ENCODE measurements at places on chromosomes 16 and 17.

GRCh38 chr17:75267153-75267410 lies 3.9 kb downstream of the MIF4GD start:
- no peak for ATAC-seq

- ATAC-seq: no peak
These were observed 841 bp downstream of the RAPGEFL1 start for GRCh38 chr17:40178021-40178601.

DNA sequence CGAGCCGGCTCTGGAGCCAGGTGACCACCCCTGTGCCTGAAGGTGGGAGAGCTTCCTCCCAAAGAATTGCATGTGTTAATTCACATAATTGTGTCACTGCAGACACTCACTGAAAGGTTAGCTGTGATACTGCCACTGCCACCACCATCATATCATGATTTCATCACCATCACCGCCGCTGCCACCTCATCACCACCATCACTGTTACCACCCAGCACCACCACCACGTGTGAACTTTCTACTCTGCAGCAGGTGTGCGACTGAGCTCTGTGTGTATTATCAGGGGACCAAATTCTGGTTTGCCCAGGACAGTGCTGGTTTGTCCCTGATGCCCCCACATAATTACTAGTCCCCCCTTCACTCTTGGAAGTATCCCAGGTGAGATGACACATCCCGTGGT lies 15.2 kb downstream of the BCAR1 start:
- peak; percentile 40 for ATAC-seq

GRCh38 chr16:83433201-83433600 lies 374.6 kb upstream of the HSBP1 start:
- no peak for ATAC-seq

- no peak for ATAC-seq
These were observed 115.9 kb upstream of the CIBAR2 start for GRCh38 chr16:85227946-85228862.

Data from activated T-helper 17 cell treated with anti-CD3 and anti-CD28 coated beads, Interleukin-2, amount 50 U/mL, for 72 hours (primary cell).